CD4-positive, alpha-beta T cell treated with Interleukin-4 for 1 hour (primary cell): ENCODE measurements at places on chromosomes 5 and 9.

GRCh38 chr9:123509646-123510045 lies 153.6 kb downstream of the CRB2 start:
- no peak for DNase-seq

- DNase-seq, result no peak
Measured at GRCh38 chr9:99948896-99949295, 42.4 kb downstream of the STX17 start.

- DNase-seq, result no peak
Measured at GRCh38 chr5:4413996-4414395, 726.1 kb upstream of the ADAMTS16 start.

DNA sequence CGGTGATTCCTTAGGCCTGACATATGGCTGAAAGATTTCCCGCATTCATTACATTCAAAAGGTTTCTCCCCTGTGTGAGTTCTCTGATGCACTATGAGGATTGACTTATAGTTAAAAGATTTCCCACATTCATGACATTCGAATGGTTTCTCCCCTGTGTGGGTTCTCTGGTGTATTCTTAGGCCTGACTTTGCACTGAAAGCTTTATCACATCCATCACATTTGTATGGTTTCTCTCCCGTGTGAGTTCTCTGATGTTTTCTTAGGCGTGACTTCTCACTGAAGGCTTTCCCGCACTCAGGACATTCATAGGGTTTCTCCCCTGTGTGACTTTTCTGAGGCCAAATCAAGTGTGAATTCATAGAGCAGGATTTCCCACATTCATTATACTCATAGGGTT lies 35.8 kb downstream of the ZNF782 start:
- no peak for DNase-seq

DNA sequence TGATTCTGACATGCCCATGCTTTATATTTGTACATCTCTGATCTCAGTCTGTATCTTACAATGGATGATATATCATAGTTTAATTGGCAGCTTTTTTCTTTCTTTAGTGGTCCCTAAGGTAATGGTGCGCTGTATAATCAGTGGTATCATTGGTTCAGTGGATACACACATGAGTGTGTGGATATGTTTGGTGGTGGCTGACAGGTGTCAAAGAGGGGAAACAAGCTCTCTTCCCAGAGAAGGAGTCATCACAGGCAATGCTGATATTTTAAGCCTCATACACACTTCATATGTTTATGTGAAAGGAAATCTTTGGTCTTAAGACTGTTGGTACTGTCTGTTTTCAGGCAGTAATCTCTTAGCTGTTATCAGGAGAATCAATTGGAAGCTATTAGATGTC lies 52.1 kb upstream of the KIAA1958 start:
- no peak for DNase-seq

DNA sequence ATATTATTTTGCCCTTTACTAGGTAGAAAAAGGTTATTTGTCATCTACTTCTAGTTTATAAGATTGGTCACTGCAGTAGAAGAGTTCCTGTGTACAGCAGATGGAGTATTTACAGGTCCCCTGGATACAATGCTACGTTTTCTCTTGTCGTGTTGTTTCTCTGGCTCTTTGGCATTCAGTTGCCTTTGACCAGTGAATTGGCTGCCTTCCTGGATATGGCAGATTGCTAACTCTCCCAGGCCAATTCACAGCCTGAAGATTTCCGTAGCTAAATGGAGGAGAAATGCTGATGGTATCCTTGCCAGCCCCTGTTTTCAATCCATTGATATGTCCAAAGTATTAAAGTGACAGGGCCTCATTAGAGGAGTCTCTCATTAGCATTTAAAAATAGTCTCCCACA lies 32.5 kb upstream of the GNAQ start:
- no peak for DNase-seq

DNA sequence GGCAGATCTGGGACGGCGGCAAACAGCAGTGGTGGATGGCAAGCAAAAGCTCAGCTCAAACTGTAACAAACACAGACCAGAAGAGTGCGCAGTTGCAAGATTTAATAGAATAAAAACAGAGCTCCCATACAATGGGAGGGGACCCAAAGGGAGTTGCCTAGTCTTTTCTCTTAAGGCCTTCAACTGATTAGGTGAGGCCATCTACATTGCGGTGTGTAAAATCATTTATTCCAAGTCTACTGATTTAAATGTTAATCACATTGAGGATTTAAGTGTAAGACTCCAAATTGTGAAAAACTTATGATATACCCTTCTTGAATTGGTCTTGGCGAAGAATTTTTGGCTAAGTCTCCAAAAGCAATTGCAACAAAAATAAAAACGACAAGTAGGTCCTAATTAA lies 21.6 kb upstream of the C1QTNF3 start:
- DNase-seq, result no peak
